ENCODE measurements at places on chromosomes 3 and 15. TPM values are rescaled to one million over a fixed set of nuclear protein-coding genes. Genes with fewer than 3 reads are reported as not detected.

DNA sequence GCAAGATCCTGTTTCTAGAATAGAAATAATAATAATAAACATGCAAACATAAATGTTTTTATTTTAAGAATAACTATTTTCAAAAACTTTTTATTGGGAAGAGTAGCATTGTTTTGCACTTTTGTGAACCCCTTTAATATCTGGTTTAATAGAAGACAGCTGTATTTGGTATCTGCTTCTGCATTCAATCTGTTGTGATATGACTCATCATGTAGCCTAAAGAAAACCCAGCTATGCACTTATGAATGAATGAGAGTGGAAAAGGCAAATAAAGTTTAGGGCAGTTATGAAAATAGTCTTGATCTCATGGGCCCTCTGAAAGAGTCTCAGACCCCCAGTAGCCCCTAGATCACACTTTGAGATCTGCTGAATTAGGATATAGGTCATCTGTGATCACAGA is 100.4 kb upstream of the PPP2R3A start:
- DNase-seq: no peak

DNA sequence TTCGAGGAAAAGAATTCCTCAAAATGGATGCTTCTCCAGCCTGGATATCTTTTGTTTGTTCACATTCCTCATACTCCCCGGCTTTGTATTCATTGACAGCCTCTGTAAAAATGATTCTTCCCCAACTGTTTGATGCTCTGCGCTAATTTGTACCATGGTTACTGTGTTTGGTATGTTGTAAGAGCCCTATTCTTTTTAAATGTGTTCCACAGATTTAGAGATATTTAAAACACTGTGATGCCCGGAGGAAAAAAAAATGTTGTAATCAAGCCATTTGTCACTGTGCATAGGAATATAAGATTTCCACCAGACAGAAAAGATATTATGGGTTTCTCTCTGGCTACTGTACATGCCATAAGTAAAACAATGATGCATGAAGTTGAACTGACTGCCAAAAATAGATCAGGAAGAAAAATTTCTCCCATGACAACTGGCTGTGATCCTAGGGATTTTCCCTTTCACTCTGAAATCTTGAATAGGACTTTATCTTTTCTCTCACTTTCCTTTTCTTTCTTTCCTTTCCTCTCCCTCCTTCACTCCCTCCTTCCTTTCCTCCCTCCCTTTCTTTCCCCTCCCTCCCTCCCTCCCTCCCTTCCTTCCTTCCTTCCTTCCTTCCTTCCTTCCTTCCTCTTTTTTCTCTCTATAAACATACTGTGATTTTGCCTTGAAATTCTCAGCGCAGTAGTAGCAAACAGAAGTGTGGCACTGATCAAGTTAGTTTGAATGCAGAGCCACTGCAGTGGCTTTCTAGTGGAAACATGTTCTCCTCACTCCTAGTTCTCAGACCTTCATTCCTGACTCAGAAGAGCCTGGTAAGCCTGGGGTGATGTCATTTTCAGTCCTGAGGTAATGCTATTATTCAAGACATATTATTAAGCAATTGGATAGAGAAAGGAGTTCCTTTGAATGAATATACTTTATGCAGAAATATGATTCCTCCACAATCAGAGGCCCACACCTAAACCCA is 254.9 kb upstream of the TBL1XR1 start:
- no peak for DNase-seq

The DHX30 gene
- total RNA-seq: 82.8 TPM

The SCG5 gene
- 4.7 TPM for total RNA-seq

DNA sequence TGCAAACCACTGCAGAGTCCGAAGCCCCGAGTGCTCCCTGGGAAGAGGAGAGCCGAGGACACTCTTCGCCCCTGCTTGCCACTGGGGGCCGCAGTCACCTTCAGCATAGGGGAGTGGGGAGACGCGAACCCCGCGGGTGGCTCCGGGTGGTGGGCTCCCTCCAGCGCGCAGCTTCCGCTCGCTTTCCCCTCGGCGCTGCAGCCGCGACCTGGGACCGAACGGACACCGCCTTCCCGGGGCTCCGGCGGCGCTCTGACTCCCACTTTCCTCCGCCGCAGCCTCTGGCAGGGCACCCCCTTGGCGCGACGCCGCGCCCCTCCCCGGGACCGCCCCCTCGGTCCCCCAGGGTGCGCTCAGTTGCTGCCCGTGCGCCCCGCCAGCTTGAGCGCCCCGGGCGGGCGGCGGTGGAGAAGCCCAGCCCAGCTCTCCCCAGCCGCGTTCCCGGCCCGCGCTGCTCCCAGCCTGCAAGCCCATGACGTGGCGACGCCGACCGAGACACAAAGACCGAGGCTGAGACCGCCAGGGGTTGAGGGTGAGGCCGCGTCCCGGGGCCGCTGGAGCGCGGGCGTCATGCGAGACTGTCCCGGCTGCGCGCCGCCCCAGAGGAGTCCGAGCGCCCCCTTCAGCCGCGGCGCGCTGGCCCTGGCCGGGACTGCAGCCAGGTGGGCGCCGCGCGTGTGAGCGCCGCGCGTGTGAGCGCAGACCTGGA is at the start of gene MINAR1:
Gene MINAR1 (plus strand): TSS at position 701 of the 709 bp plus-strand sequence. CDS start 23,812 bp downstream, outside the sequence.
- DNase-seq: peak; percentile 2

DNA sequence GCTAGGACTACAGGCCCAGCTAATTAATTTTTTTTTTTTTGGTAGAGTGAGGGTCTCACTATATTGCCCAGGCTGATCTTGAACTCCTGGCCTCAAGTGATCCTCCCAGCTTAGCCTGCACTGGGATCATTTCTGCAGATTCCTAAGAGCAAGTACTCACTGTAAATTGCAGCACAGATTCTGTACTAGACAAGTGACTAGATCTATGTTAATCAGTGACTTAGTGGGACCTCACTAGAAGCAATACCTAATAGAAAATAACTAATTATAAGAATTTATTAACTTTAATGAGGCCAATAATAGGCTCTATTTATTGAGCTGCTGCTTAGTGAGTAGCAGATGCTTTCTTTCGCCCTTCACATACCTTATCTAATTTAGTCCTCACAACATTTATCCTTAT is 10.6 kb upstream of the UTS2B start:
- DNase-seq: no peak

DNA sequence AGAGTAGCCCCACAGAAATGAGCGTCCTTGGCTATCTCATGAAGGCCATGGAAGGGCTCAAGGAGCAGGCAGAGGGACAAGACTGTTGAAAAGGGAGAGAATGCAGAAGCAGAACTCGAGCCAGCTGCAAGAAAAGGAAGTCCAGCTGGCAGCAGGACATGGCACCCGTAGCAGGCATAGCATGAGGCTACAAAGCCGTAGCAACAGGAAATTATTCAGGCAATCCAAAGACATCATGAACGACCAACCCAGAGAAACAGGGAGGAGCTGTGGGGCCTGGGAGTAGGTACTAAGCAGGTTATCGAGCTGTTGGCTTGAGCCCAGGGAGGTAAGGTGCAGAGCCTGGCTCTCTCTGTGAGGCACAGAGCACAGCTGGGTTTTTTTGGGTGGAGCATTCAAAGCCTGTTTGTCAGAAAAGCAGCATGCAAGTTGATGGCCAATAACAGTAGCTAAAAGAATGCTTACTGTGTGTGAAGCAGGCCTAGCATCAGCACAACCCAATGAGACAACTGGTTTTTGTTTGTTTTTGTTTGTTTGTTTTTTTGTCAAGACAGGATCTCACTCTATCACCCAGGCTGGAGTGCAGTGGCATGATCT is 144.0 kb upstream of the SMAD3 start:
- DNase-seq: no peak

DNA sequence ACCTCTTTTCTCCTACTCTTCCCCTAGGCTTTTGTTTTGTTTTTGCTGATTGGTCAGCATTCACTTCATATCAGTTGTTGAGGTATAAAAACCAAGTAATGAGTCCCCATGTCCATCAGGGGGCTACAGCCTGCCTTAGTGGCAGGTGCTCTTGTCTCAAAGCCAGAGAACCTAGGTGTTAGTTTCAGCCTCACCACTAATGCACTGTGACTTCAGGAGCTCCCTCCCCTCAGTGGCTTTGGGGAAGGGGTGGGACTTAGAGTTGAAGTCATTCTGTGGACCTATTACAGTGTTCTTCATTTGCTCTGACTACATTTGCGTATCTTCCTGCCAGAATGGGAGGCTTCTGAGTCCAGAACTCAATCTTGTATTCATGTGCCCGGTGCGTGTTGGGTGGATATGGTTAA is 41.6 kb downstream of the NR2C2 start:
- DNase-seq: peak; percentile 72

GRCh38 chr3:64824394-64824909 is 136.7 kb upstream of the ADAMTS9 start:
- no peak for DNase-seq

The OR4M2 gene
- not detected for total RNA-seq

The RAB6B gene
- 7.2 TPM for total RNA-seq

- DNase-seq: no peak
Measured at GRCh38 chr3:16255326-16255725, 9.4 kb downstream of the DPH3 start.

DNA sequence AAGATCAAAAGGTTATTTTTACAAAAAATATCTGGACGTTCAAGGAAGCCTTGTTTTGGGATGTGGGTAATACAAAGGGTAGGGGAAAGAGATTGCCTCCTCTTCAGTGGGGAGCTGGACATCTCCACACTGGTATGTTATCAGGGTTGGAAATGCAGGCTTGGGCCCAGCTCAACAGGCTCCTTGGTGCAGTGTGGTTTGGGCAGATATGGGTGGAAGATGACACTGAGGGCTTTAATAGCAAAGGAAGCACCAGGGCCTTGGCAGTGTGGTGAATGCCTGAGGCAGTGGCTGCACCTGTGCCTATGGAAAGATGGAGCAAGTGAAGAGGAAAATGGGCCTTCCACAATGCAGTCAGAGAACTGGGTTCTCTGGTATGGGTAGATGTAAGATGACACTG is 11.2 kb upstream of the MED12L start:
- DNase-seq: no peak

The SLC22A13 gene
- 1.0 TPM for total RNA-seq

The INSYN1 gene
- not detected for total RNA-seq
